ENCODE measurements at places on chromosomes 5 and 9. TPM values are rescaled to one million over a fixed set of nuclear protein-coding genes. Genes with fewer than 3 reads are reported as not detected.

The NUDT2 gene
- total RNA-seq: 19.8 TPM

The PCYOX1L gene
- 14.2 TPM for total RNA-seq

The FOXD4L3 gene
- total RNA-seq: 0.10 TPM

The LRRC70 gene
- total RNA-seq: 1.0 TPM

The HNRNPA0 gene
- 11.7 TPM for total RNA-seq

The RETREG1 gene
- 2.4 TPM for total RNA-seq

The EQTN gene
- not detected for total RNA-seq

The TAF11L5 gene
- total RNA-seq: not detected

The LCN1 gene
- total RNA-seq: 0.20 TPM

The MEIKIN gene
- not detected for total RNA-seq

The TSPAN17 gene
- 40.4 TPM for total RNA-seq

The TMEM171 gene
- 1.3 TPM for total RNA-seq

The CBY3 gene
- total RNA-seq: not detected

The EXOC3 gene
- total RNA-seq: 56.6 TPM

The TSSK1B gene
- 0.46 TPM for total RNA-seq

The PCDHAC2 gene
- total RNA-seq: 1.3 TPM

The CLIC3 gene
- 2.9 TPM for total RNA-seq

The LCN15 gene
- total RNA-seq: not detected

The DENND4C gene
- 64.9 TPM for total RNA-seq

The SH3TC2 gene
- total RNA-seq: 2.4 TPM

The GPX8 gene
- 162 TPM for total RNA-seq

The DBN1 gene
- total RNA-seq: 86.8 TPM

The FOXD4 gene
- total RNA-seq: 0.13 TPM

The MYO10 gene
- total RNA-seq: 58.3 TPM

The SLC45A2 gene
- total RNA-seq: 0.17 TPM

The KCNV2 gene
- not detected for total RNA-seq

The MYMK gene
- total RNA-seq: not detected

The C5orf34 gene
- 2.7 TPM for total RNA-seq

The ADAMTS19 gene
- 0.33 TPM for total RNA-seq

The SNCAIP gene
- 0.13 TPM for total RNA-seq
